Lower leg skin (tissue), 4 donors: ENCODE measurements at places on chromosomes 12 and 14.

GRCh38 chr14:22489957-22490950 lies 98.8 kb downstream of the DAD1 start:
- DNase-seq, result no peak

GRCh38 chr14:40445020-40445419 lies 1012.8 kb upstream of the FBXO33 start:
- no peak for DNase-seq

DNA sequence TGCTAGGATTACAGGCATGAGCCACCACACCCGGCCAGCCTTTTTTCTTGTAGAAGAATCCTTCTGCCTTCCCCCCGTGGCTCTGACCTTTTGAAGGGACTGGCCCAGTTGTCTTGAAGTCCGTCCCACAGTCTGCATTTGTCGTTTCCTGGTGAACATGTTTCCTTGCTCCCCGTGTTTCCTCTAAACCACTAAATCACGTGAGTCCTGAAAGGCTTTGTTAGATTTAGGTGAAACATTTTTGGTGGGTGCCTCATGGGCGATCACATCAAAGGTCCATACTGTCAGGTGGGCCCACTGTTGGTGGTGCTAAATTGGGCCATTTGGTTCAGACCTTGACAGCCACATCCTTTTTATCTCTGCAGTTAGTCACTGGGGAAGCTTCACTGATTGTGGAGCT lies 26.3 kb downstream of the MLXIP start:
- DNase-seq, result no peak

DNA sequence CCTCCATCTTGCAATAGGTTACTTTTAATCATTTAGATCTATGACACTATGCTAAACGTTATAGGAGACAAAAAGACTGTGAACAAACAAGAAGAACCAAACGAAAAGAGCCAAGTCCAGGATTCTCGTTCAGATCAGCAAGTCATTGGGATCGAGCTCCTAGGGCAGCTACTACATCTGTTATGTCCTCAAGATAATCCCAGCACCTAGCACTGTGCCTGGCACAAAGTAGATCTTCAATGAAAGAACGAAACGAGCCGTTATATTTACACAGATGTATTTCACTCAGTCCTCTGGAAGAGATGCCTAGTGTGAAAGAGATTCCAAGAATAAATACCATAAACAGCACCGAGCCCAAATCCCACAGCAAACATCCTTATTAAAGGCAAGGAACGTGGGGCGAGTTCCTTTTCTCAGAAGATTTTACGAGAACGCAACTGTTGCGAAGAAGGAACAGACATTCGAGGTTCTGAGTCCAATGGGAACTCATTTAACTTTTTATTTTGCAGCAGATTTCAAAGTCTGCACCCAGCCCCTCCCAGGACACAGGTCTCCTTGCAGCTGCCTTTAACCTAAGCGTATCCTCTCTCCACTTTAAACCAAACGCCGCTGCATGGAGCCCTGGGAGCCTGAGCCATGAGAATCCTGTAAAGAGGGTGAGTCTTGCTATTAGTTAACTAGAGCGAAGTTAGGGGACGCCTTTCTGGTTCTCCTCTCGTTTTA lies 544 bp upstream of the TDP1 start:
- no peak for DNase-seq

DNA sequence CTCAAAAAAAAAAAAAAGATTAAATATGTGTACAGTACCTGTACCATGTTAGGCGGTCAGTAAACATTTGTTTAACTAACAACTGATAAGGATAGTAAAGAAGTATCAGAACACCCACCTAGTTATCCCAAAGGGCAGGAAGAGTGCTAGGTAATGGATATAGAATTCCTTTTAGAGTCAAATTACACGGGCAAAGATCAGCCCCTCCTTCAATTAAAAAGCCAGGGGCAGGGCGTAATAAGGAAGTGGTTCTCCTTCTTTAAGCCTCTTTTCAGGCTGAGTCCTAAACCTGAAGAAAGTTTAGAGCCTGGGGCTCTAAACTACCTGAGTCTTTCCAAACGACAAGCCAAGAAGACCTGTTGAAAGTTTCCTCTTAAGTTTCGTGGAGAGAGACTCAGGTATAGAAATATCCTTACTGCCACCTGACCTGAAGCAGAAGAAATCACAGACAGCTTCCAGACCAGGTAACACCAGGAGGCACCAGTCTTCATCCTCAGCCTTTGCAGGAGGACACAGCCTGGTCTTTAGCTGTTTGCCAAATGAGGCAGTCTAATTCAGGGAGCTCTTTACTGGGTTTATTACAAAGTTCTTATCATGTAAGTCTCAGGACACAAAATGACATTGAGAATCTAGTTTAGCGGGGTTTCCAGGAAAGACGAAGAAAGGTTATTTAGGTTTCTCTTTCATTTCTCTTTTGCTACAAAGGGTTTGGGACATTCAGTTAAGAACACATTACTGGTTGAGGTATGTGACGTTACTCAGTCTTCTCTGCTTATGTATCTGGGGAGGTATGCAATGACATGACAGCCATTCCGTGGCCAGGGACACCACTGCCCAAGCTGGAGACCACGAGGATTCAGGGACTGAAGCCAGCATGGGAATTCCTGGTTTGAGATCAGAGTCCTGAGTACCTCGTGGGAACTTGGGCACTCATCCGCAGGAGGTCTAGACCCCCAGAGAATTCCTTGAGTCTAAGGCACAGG lies at the start of gene BCL2L14:
Gene BCL2L14, plus strand, starts transcription at position 266 of the 983 bp plus-strand sequence. CDS start 8,367 bp downstream, outside the sequence.
- DNase-seq, result no peak

GRCh38 chr14:40414386-40414785 lies 982.2 kb upstream of the FBXO33 start:
- no peak for DNase-seq

GRCh38 chr14:104913435-104913834 lies 11.2 kb upstream of the PLD4 start:
- DNase-seq, result no peak

GRCh38 chr12:103640831-103641230 lies 53.8 kb downstream of the STAB2 start:
- no peak for DNase-seq

GRCh38 chr14:74695406-74695805 lies 17.5 kb downstream of the AREL1 start:
- DNase-seq, result no peak

- DNase-seq, result no peak
These were observed 31.1 kb downstream of the BEGAIN start for GRCh38 chr14:100556140-100556475.

GRCh38 chr14:89466944-89467343 lies 49.9 kb upstream of the FOXN3 start:
- DNase-seq, result peak; percentile 68

GRCh38 chr12:98973395-98973794 lies 328.3 kb downstream of the APAF1 start:
- no peak for DNase-seq

DNA sequence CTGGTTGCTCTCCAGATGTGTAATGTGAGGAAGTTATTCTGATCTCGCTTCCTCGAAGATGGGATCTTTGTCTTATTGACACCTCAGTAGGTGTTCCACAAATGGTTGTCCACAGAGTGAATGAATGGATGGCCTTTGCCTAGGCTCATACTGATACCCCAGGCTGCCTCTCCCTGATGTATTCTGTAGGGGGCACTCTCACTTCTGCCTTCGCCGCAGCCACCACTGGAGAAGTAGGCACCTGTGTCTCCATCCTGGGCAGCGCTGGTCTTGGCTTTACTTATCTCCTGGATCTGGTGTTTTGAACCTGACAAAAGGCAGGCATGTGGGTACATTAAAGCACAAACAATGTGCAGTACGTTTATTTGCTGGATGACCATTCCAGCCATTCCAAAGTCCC lies 82.1 kb downstream of the ZFP36L1 start:
- DNase-seq, result no peak

GRCh38 chr12:78315028-78315427 lies 484.3 kb downstream of the NAV3 start:
- DNase-seq, result no peak

GRCh38 chr12:62726471-62726980 lies 208.4 kb downstream of the PPM1H start:
- no peak for DNase-seq

DNA sequence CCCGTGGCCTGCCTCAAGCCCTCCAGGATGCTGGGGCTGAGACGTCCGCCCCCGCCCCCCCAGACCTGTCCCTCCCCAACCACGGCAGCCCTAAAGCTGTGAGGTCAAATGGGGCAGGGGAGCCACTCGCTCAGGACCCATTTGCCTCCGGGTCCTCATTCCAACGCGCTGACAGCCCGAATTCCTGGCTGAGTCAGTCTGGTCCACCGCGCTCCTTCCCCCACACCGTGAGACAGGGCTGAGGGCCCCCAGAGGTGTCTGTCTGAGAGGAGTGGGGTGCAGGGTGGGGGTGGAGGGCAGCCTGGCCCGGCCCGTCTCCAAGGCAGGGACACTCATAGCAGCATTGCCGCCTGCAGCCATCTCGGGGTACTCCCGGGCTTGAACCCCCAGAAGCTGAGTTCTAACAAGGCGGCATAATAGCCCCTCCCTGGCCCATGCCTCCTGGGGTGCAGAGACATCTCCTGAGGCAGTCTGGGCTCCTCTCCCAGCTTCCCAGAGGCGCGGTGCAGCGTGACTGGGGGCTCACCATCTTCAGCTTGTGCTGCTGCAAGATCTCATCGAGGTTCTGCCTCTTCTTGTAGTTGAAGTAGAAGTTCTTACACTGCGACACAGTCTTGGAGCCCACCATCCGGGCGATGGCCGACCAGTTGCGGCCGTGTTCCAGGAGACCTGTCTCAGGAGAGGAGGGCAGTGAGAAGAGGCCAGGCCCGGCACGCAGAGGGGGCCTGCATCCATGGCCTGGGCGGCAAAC lies 90.5 kb downstream of the RFLNA start:
- no peak for DNase-seq

DNA sequence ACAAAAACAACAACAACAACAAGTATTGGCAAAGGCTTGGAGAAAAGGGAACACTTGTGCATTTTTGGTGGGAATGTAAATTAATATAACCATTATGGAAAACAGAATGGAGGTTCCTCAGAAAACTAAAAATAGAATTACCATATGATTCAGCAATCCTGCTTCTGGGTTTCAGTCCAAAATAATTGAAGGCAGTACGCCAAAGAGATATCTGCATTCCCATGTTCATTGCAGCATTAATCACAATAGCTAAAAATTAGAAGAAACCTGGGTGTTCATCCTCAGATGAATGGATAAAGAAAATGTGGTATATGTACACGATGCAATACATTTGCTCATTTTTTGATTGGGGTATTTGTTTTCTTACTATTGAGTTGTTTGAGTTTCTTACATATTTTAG lies 813.0 kb downstream of the NRXN3 start:
- DNase-seq, result no peak

- DNase-seq, result no peak
These were observed 158.9 kb downstream of the FBXL14 start for GRCh38 chr12:1435456-1435855.

GRCh38 chr12:128843538-128843937 lies 9.7 kb upstream of the GLT1D1 start:
- DNase-seq, result no peak

- no peak for DNase-seq
These were observed 92.6 kb downstream of the EMP1 start for GRCh38 chr12:13288937-13289652.

DNA sequence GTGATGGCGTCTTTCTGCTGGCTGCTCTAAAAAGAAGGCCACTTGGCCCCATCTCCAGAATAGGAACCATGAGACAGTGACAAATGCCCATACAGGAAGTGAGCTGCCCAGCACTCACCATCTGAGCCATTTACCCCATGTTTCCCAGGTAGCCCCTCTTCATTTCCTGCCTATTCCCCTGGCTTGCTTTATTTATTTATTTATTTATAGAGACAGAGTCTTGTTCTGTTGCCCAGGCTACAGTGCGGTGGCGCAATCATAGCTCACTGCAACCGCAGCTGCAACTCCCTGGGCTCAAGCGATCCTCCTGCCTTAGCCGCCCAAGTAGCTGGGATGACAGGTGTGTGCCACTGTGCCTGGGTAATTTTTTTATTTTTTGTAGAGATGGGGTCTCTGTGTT lies 71.2 kb downstream of the RIN3 start:
- no peak for DNase-seq

DNA sequence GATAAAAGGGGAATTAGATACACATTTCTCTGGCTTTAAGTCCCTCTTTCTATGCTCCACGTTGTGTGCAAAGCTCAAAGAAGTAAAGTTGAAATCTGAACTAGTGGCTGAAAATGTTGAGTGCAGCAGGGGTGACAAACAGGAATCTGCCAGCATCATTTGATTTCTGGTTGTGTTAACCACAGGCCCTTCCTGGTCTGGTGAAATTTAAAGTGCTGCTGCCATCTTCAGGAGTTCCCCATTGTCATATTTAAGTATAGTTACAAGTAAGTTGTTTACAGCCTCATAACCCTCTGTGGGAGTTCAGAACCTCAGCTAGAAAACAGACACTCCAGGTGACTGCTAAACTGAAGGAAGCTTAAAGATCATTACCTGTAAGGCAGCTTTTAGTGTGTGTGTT lies 90.9 kb upstream of the CCDC196 start:
- no peak for DNase-seq

GRCh38 chr14:89088530-89088929 lies 264.1 kb downstream of the TTC8 start:
- DNase-seq, result no peak

DNA sequence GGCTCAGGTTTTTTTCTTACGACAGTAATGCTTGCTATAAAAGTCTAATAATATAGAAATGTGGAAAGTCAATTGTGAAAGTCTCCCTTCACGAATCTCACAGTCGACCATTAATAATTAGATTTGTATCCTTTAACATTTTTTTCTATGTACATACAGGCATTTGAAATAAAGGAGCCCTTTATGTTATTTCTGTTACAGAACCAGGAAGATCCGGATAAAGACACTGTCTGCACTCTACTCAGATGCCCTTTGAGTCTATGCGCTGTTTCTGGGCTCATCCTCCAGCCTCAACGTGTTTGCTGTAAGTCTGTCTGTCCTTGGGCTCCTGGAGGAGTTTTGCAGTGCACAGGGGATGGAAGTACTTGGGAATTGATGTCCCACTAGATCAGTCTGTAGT lies 212.2 kb upstream of the ATP2B1 start:
- no peak for DNase-seq

DNA sequence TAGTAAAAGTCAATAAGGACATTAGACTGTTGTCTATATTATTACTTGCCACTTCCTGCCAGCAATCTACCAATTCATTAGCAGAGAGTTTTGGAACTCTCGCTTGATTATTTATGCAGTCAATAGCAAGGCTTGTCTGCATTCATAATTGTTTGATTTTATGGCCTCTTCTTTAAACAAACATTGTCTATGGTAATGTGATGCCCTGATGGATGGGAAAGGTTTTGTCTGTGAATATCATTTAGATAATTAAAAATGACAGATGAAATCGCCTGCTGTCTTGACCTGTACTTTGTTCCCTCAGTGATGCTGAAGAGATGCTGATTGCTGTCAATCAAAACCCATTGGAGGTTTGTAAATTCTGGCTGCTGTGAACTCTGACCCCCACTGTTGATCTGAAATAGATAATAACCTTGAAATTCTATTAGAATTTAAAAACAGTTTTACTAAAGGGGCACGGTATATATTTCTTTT lies 455.3 kb downstream of the NPAS3 start:
- DNase-seq, result no peak

GRCh38 chr12:92623386-92623785 lies 79.4 kb upstream of the PLEKHG7 start:
- DNase-seq, result no peak

DNA sequence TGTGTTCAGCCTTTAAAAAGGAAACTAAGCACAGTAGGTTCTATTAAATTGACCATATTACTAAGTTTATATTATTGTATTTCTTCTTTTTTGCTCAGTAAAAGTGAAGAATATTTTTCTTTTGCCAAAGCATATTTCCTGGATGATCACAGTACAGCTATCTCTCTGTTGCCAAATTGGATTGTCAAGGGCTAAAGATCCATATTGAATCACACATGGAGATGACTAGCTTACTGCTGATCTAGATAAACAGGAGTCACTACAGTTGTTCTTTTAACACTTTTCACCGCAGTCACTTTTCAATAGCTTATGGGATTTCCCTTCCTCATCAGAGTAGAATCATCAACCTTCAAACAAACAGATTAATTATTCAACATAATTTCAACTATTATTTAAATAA lies 78.6 kb downstream of the LRRC9 start:
- no peak for DNase-seq
